Omental fat pad (tissue), 4 donors: ENCODE measurements at places on chromosomes 6 and 20. TPM values are rescaled to one million over a fixed set of nuclear protein-coding genes. Genes with fewer than 3 reads are reported as not detected.

DNA sequence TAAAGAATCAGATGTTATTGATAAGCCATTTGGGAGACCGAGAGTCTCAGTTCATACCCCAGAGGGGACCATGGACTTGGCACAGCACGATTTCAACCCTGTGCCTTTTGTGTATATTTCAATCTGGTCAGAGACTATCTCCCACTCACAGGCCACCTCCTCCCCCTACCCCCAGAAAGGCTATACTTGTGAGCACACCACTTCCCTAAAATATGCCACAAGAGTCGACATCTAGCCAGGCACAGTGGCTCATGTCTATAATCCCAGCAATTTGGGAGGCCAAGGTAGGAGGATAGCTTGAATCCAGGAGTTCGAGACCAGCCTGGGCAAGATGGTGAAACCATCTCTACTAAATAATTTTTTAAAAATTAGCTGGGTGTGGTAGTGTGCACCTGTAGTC lies 13.6 kb upstream of the TCF15 start:
- DNase-seq = no peak

Gene HIVEP1
- 21.6 TPM for total RNA-seq

Gene C20orf144
- not detected for total RNA-seq

DNA sequence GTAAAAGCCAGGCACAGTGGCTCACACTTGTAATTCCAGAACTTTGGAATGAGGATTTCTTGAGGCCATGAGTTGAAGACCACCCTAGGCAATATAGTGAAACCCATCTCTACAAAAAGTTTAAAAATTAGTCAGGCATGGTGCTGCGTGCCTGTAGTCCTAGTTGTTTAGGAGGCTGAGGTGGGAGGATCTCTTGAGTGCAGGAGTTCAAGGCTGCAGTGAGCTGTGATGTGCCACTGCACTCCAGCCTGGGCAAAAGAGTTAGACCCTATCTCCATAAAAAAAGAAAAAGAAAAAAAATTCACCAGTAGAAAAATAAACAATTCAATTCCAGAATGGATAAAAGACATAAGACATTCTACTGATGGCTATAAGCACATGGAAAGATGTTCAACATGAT lies 104.9 kb upstream of the LGSN start:
- DNase-seq = no peak

Gene MYB
- not detected for total RNA-seq

Gene COL12A1
- total RNA-seq = 229 TPM

GRCh38 chr6:2441601-2442475 lies 196.4 kb upstream of the GMDS start:
- DNase-seq = no peak

DNA sequence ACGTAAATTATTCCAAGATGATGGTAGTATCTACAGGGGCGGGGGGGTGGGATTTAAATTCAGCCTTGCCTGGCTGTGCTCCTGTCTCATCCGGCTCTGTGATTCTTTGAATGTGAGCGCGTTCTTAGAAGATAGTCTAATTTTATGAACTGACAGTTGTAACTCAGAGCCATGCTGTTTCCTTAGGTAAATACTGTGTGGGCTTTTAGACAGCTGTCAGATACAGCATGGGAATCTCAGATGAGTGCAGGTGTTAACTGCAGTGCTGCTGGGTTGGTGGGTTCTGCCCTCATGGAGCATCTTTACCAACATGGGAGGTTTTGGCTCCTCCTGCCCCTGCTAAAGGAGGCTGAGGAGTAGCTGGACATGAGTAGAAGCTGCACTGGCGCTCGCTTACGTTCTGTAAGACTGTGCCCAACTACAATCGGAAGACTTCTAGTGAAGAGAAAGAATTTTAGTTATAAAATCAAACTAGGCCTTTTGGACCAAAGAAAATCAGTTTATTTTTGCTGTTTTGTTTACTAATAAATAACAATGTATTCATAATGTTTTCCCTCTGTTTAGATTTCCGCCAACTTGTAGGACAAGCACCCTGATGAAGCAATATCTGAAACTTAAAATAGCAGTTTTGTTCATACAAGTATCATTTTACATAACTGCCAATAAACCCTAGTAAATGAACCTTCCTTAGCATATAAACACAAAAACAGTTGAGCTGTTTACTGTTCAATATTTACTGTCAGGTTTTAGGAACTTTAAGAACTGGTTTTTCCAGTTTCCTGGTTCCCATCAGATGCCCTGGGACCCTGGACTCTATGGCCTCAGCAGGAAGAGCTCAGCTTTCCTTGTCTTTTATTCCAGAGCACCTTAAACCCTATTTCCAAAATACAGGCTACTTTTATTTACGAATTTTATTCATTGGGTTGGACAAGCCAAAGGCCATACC lies 66.1 kb downstream of the FAM120B start:
- DNase-seq = no peak

GRCh38 chr6:136718476-136718875 lies 73.8 kb downstream of the MAP3K5 start:
- no peak for DNase-seq

Gene DOK5
- total RNA-seq = 2.2 TPM
